ENCODE measurements at places on chromosomes 6 and 20. TPM values are rescaled to one million over a fixed set of nuclear protein-coding genes. Genes with fewer than 3 reads are reported as not detected.

DNA sequence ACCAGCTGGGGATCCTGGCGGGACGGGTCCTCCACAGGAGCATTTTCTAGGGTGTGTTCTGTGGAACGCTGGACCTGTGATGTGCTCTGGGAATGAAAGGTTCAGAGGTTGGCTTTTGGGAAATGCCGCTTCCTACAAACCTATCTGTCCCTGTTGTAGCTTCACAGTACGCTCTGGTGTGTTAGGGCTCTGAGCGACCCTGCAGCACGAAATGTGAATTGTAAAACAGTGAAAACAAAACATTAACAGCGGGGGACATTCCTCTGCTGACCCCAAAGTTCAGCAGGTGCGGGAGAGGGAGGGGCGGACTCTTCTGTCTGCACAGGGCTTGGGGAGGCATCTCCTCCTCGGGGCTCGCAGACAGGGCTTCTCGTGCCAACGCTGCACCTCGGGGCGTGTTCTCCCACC, 155.9 kb downstream of the NRN1 start:
- no peak for DNase-seq
- H3K27me3 ChIP-seq: peaks cover 45% of the 10 kb centered on the region
- no peak overlapping the region for H3K27ac ChIP-seq
- no peaks in the 10 kb centered on the region for H3K4me1 ChIP-seq
- H3K4me3 ChIP-seq: no peak overlapping the region
- H3K36me3 ChIP-seq: no peaks in the 10 kb centered on the region

KCNQ5 gene
- total RNA-seq: 0.20 TPM

IRF4 gene
- not detected for total RNA-seq

GRCh38 chr6:133512410-133513016, 271.4 kb downstream of the EYA4 start:
- H3K4me1 ChIP-seq: no peaks in the 10 kb centered on the region
- no peaks in the 10 kb centered on the region for H3K27me3 ChIP-seq

DNA sequence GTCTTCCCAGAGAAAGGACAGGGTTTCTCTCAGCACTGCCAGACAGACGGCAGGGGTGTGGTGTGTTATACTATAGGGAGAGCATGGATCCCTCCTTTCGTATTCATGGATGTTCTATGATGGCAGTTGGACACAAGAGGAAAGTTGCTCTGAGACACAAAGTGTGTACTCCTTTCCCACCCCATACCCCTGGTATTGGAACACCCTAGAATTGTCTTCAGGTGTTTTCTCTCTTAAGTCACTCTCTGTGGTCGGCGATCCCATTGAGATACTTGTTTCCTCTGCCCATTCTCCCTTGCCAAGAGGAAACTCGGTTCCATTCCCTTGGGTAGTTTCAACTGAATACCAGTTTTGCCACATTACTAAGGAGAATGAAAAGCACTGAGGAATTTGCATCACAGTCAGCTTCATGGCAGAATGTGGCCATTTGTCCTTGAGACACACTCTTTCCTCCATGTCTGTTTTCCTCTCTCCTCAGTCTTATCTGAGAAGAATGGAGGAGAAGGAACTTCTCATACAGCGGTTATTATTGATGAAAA, 53.4 kb downstream of the RNF182 start:
- H3K4me3 ChIP-seq: no peak overlapping the region
- no peaks in the 10 kb centered on the region for H3K4me1 ChIP-seq
- peak; percentile 37 for DNase-seq

GRCh38 chr20:61573415-61574305, 321.6 kb downstream of the CDH4 start:
- no peaks in the 10 kb centered on the region for H3K4me1 ChIP-seq
- H3K4me3 ChIP-seq: no peak overlapping the region
- no peaks in the 10 kb centered on the region for H3K36me3 ChIP-seq
- H3K27ac ChIP-seq: no peak overlapping the region

GRCh38 chr20:24936526-24937407, 12.3 kb upstream of the CST7 start:
- no peak for DNase-seq
- no peak overlapping the region for H3K27ac ChIP-seq
- H3K4me1 ChIP-seq: peaks cover 7% of the 10 kb centered on the region
- H3K36me3 ChIP-seq: no peaks in the 10 kb centered on the region

NUP153 gene
- total RNA-seq: 74.1 TPM

DNA sequence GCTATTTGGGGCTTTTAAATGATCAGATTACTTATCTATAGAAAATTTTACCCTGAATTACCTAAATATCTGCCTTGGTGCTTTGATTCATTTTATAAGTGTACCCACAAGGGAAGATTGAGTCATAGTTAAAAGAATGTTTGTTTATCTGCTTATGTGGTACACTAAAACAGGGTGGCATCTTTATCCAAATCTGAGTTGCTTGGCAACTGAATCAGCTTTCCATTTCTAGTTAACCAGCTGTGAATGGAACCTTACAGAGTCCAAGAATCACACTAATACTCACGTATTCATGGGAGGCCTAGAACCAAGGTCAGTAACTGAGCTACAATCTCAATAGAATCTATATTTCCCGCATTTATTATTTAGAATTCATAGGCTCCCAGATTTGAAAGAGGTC, 44.0 kb upstream of the CAP2 start:
- no peaks in the 10 kb centered on the region for H3K36me3 ChIP-seq
- DNase-seq: peak; percentile 44
- H3K27ac ChIP-seq: no peak overlapping the region
- no peak overlapping the region for H3K4me3 ChIP-seq
- no peaks in the 10 kb centered on the region for H3K4me1 ChIP-seq

GRCh38 chr6:146931214-146931613, 273.0 kb upstream of the STXBP5 start:
- no peak for DNase-seq
- H3K27ac ChIP-seq: no peak overlapping the region
- no peaks in the 10 kb centered on the region for H3K36me3 ChIP-seq
- H3K27me3 ChIP-seq: no peaks in the 10 kb centered on the region

- DNase-seq: no peak
- H3K36me3 ChIP-seq: peaks cover 29% of the 10 kb centered on the region
- no peak overlapping the region for H3K4me3 ChIP-seq
- peaks cover 20% of the 10 kb centered on the region for H3K4me1 ChIP-seq
- H3K27ac ChIP-seq: no peak overlapping the region
- H3K27me3 ChIP-seq: no peaks in the 10 kb centered on the region
Observed at GRCh38 chr6:105364243-105364642, 38.6 kb downstream of the PREP start.

GRCh38 chr6:147176795-147177194, 27.4 kb upstream of the STXBP5 start:
- H3K4me3 ChIP-seq: no peak overlapping the region
- no peaks in the 10 kb centered on the region for H3K27me3 ChIP-seq
- no peaks in the 10 kb centered on the region for H3K36me3 ChIP-seq

SLC26A8 gene
- total RNA-seq: not detected

GRCh38 chr6:129059650-129060049, 176.7 kb downstream of the LAMA2 start:
- H3K27me3 ChIP-seq: no peaks in the 10 kb centered on the region
- H3K4me3 ChIP-seq: no peak overlapping the region
- H3K27ac ChIP-seq: no peak overlapping the region
- H3K36me3 ChIP-seq: no peaks in the 10 kb centered on the region
- H3K4me1 ChIP-seq: peaks cover 8% of the 10 kb centered on the region
- DNase-seq: no peak

DNA sequence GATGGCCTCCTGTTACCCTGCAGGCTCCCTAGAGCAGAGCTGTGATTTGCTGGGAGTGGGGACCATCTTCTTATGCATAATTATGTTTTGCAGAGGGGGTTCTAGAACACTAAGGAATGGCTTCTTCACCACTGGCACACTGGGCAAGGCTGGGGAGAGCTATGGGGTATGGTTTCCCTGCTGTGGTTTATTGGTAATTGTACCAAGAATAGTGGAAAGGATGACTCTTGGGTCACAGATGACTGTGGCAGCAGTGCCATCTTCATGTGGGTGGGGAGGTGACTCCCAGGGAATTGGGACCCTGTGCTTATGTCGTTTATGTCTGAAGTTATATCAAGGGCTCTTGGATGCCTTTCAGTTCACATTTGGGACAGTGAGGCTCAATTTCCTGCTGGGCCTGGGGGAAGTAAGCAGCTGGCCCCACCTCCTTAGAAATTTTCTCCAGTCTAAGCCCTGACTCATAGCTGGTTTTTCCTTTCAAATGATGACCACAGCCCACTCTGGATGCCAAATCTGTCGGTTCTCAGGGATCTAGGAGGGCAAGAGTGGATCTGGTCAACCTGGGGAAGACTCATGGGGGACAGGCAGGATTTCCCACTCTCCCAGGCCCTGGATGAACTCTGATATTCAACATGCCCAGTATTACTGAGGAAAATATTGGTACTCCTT, 230.8 kb downstream of the LRFN2 start:
- H3K4me1 ChIP-seq: no peaks in the 10 kb centered on the region
- no peak overlapping the region for H3K4me3 ChIP-seq
- no peak for DNase-seq

DNA sequence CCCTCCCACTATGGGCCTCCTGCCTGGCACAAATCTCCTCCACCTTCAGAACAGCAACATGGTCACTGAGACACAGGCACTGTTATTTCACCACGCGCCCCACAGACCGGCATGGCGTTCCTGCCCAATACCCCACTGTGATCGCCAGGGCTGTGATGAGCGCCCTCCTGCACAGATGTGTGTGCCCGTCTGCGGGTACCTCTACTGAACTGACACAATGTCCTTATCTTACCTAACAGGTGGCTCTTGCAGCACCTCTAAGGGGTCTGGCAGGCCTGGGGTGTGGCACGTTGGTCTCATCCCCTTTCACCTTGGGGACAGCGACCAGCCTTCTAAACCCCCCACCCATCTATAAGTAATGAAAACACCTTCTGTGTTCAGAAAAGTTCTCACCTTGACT, 64.2 kb downstream of the STAU1 start:
- no peak overlapping the region for H3K4me3 ChIP-seq
- H3K4me1 ChIP-seq: no peaks in the 10 kb centered on the region
- H3K27ac ChIP-seq: no peak overlapping the region
- H3K36me3 ChIP-seq: peaks cover 29% of the 10 kb centered on the region
- DNase-seq: peak; percentile 11
- no peaks in the 10 kb centered on the region for H3K27me3 ChIP-seq

Data from PC-9 (cell line).